MV-4-11 (cell line): ENCODE measurements at places on chromosomes 4 and X.
A peak's percentile ranks its signal among the peaks of the same experiment; 100 is the strongest.

DNA sequence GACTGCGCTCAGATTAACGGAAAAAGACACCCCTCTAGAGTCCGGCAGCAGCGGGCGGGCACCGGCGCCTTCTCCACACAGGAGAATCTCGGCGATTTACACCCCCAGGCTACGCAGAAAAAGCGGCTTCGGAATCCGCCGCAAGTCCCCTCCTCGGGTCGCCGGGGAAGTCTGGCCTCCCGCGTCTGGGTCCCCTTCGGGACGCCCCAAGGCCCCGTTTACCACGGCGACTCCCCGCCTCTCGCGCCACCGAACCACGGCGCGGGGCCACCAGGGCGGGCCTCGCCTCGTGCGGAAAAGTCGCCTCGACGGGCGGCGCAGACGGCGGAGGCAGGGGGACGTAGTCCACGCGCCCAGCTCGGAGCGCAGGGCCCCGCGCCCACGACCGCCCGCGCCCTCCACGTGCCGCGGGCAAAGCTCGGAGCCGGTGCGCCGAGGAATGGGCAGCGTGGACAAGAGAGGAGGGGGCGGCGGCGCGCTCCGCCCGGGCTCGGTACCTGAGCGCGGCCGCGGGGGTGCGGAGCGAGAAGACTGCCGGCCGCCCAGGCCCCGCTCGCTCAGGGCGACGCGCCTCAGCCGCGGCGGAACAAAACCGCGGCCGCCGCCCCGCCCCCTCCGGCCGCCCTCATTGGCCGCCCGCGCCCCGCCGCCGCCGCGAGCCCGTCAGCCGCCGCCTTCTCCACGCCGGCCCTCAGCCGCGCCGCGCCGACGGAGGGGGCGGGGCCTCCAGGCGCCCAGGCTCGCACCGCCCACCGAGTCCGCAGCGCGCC is at the start of gene FAM53A:
Gene FAM53A, minus strand, starts transcription at position 578 of the 770 bp plus-strand sequence. CDS start 15,572 bp downstream, outside the sequence.
- DNase-seq: peak; percentile 80

- DNase-seq: peak; percentile 28
Observed at GRCh38 chrX:74536152-74536831, 78.1 kb downstream of the RLIM start.

DNA sequence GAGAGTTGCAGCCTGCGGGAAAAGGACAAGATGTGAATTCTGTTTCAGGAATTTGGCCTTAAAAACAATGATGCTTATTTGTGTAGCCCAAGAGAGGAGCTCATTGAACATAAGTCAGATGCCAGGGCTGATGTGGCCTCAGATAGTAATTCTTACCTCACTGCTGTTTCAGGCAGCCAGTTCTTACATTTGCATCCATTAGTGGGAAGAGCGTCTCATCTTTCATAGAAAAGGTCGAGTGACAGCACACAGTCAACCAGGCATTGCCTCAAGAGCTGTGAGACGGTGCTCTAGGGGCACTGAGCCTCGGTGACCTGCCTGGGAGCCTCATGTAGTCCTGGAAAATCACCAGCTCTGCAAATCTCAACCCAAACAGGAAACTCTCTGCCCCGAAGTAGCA is 174.9 kb upstream of the FRG1 start:
- no peak for DNase-seq

DNA sequence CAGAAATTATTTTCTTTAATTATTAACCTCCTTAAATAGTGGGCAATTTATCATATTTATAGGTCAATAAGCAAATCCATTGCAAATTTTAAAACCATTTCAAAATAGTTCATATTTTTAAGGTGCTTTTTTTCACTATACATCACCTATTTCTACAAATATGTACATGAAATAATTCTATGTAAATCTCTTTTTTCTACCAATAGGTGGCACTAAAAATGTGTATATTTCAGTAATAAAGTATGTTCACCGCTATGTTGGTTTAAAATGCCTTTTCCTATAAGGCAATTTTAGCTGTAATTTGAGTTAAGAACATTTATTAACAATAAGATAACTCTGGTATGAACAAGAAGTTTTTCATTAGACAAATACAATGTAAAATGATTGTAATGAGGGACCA is 672.2 kb downstream of the KCTD8 start:
- DNase-seq: peak; percentile 6

DNA sequence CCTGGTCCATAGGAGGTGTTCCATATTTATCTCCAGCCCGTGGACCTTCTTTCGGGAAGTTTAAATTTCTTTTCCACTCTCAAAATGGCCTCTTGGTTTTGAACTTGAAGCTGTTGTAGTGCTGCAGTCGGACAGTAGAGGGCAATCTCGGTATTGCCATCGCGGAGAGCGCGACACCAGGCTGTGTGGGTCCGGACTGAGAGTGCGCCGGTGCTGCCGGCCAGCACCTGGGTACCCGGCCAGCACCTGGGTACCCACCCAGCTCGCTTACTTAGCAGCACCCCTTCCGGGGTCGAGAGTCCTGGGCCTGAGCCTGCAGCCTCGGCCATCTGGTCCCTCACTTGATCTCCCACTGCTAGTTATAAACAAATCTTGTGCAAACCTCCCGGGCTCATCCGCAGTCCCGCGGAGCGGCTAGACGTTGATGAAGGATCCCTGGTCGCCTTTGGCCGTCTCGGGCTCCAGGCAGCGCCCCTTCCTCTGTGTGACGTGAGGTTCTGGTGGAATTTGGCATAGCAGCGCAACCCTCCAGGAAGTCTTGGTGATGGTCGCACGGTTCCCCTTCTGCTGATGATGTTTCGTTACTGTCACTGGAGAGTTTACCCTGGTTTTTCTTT is 18.0 kb downstream of the FAM9A start:
- no peak for DNase-seq

GRCh38 chrX:2903366-2903765 is 25.8 kb downstream of the ARSD start:
- DNase-seq: no peak

GRCh38 chrX:42443267-42443666 is 334.7 kb downstream of the PPP1R2C start:
- no peak for DNase-seq

DNA sequence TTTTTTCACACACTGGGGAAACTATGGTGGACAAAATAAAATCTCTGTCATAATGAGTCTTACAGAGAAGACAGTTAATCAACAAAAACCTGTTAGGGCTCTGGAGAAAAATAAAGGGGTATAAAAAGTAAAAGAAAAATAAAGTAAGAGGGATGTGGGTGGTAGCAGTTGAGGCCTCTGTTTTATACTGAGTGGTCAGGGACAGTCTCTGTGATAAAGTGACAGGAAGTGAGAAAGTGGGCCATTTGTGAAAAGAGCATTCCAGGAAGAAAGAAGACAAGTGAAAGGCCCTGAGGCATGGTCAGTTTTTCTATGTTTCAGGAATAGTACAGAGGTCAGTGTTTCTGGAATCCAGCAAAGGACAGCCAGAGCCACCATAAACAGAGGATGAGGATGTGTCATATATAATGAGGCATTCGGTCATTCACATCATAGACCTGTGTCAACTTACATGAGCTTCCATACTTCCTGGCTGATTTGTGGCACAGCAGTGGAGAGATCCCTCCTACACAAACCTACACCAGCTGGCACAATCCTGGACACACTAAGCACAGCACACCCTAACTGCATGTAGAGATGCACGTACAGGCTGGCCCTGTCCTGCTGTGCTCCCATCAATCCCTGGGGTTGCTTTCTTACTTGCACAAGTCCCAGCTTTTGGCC is 64.4 kb upstream of the NAP1L5 start:
- DNase-seq: no peak

GRCh38 chr4:126130215-126130614 is 815.5 kb downstream of the FAT4 start:
- DNase-seq: no peak

- no peak for DNase-seq
Observed at GRCh38 chr4:55170462-55170861, 45.1 kb upstream of the KDR start.

DNA sequence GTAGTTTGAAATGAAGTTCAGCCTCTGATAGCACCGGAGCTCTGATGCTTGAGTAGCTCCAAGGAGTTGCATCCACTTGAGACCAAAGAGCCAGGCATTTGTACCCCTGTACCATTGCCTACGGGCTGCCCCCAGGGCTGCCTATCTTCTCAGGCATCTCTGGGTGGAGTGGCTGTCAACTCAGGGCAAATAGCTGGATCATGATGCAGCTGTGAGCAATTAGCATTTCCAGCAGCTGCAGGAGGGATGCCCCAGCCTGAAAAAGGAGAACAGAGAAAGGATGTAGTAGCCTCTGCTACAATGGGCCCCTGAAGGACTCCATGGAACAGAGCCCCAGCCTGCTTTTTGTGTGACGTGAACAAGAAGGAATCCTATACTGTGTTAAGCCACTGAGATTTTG is 492.6 kb downstream of the BCOR start:
- peak; percentile 9 for DNase-seq

DNA sequence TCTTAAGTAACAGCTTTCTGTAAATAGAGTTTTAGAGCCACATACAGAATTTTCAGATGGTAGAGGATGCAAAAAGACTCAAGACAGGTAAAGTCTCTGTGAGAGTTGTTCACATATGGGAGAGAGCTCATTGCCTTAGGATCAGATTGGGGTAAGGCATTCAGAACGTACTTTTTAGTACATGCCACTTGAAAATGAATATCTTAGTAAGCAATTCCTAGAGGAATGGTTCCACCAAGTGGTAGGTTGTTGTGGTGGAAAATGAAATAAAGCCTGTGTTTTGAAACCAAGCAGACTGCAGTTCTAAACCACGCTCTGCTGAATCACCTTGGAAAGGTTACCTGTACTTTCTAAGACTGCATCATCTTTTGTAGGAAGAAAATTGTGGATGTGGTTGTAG is 547.0 kb upstream of the LCORL start:
- no peak for DNase-seq

DNA sequence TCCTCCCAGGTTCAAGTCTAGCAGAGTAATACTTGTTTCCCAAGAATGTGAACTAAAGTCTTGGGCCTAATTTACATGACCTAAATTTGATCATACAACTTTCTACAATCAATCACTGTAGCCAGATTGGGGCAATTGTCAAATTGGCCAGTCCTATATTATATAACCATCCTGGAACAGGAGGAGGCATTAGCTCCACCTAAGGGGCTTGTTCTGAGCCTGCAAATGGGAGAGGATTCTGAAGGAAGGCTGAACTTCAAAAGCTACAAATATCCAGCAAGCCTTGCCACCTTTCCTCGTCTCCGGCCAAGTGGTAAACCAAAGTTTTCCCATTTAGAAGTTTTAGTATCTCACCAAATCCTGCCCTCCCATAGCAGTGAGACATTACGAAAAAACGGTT is 1289.6 kb upstream of the TENM3 start:
- DNase-seq: no peak

DNA sequence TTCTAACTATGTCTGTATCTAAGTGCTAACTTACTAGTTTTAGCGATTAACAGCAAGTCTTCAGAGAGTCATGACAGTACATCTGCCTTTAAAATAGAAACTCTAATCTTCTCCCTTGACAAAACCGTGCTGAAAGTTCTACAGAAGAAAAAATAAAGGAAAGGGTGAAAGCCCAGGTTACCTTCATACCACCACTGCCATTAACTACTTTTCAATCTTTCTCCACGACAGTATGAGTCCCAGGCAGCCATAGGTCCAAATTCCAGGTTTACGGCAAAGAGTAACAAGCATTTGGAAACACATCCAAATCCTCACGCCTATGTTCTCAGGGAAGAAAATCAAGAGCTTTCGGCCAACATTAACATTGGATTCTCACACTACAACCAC is 12.4 kb upstream of the ZCCHC13 start:
- DNase-seq: no peak

GRCh38 chrX:47191331-47191730 is 2.3 kb upstream of the UBA1 start:
- DNase-seq: no peak

- no peak for DNase-seq
Observed at GRCh38 chr4:175871774-175872405, 59.8 kb upstream of the GPM6A start.

DNA sequence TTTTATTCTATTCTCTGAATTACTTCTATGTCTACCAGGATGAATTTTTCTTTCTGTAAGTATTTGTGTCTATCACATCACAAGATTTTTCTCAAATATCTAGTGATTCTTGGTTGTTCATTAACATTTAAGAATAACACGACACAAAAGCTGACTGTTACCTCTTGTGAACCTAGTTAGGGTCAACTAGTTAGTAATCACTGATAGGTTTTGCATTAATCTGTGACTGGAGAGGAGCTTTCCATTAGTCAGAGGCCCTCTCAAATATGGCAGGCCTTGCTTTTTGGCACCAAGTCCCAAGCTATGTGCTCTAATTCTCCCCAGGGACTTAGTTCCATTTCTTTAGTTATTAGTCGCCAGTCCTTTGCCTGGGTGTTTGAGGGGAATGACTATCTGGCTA is 259.2 kb downstream of the CFAP299 start:
- DNase-seq: no peak

DNA sequence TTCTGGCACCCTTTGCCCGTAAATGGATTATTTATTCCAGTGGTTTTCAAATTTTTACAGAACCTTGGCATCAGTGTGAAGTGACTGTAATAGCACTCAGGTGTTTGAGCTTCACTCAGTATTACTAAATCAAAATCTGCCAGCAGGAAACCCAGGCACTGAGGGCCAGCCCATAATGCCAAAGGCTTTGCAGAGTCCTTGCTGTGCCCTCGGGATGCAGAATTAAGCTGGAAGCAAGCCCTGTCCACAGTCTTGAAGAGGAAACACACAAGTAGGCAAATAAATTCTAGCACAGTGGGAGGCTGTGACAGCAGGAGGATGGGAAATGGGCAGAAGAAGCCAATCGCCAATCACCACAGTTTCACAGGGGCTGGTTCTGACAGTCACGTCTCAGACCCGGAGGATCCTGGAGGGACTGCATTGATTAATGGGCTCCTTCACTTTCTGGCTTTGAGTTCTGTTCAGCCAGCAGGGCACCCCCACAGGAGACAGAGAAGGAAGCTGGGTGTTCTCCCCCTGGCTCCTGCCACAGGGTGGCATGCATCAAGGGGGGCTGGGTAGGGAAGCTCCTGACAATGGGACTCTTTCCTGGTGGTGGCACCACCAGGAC is 138.8 kb downstream of the MTNR1A start:
- DNase-seq: no peak

GRCh38 chrX:129976441-129976840 is 6.0 kb upstream of the BCORL1 start:
- no peak for DNase-seq

- no peak for DNase-seq
Observed at GRCh38 chr4:155071962-155072361, 136.5 kb upstream of the NPY2R start.

GRCh38 chr4:93828995-93829819 is 654 bp downstream of the ATOH1 start:
- no peak for DNase-seq

DNA sequence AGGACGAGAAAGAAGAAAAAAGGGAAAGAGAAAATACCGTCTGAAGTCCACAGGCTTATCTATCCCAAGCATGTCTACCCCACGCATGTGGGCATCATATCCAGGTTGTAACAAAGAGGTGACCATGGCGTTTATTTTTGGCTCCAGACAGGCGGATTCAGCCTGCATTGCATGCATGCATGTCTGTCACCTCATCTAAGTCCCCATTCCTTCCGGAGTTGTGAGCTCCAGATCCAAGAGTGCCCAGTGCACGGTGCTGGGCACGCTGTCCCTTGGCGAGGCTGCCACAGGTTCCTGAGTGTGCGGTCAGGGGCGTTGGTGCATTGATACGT is 905 bp upstream of the GALNTL6 start:
- DNase-seq: no peak

- peak; percentile 21 for DNase-seq
Observed at GRCh38 chr4:53489279-53489889, 101.9 kb downstream of the LNX1 start.
